ENCODE measurements at places on chromosomes 13 and 19. TPM values are rescaled to one million over a fixed set of nuclear protein-coding genes. Genes with fewer than 3 reads are reported as not detected.
A peak's percentile ranks its signal among the peaks of the same experiment; 100 is the strongest.

Gene ANKLE1
- total RNA-seq, result 16.2 TPM

Gene RNF225
- total RNA-seq, result 0.78 TPM

Gene NUCB1
- 86.8 TPM for total RNA-seq

Gene IGFL1
- total RNA-seq, result not detected

Gene ZNF708
- 13.3 TPM for total RNA-seq

Gene SIGLEC5
- total RNA-seq, result 0.13 TPM

Gene VPS36
- total RNA-seq, result 33.8 TPM

Gene PNKP
- total RNA-seq, result 98.7 TPM

Gene ATP4B
- not detected for total RNA-seq

Gene ERICH4
- total RNA-seq, result not detected

Gene KLK4
- not detected for total RNA-seq

Gene ARHGAP45
- 212 TPM for total RNA-seq

DNA sequence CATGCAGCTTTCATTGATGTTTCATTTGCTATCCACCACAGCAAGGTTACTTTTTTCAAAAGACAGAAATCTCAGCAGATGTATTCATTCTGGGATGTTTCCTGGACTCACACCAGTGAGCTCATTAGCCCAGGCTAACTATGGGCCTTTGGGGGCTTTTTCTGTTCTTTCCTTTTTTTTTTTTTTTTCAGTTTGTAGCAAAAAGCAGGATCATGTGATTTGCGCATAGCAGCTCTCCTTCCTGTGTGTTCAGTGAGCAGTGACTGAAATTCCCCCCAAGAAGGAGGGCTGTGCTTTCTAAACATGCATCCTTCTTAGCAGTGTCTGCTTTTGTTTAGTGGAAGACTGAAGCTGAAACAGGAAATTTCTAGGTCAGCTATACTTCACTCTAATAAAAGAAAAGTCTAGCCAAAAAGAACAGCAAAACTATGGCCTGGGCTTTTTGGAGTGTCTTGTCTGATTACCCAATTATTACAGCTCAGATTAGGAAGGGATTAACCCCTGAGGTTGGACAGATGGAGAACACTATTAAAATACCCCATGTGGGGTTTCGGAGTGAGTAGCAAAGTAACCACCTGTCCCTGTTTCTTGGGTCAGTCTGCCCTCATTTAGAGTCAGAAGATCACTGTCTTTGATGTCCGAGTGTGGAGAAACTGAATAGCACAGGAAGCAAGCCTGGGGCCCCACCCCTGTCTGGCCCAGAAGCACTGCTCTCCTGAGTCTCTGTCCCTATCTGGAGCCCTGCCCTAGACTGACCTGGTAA is 8.9 kb upstream of the AMER2 start:
- H3K4me1 ChIP-seq, result no peaks in the 10 kb centered on the region
- no peak for DNase-seq
- no peak overlapping the region for H3K4me3 ChIP-seq
- peaks cover 4% of the 10 kb centered on the region for H3K27me3 ChIP-seq
- H3K27ac ChIP-seq, result no peak overlapping the region
- H3K36me3 ChIP-seq, result no peaks in the 10 kb centered on the region

GRCh38 chr13:28753208-28753892 is 34.6 kb upstream of the SLC46A3 start:
- H3K27ac ChIP-seq, result no peak overlapping the region
- no peak overlapping the region for H3K4me3 ChIP-seq
- H3K4me1 ChIP-seq, result peaks cover 12% of the 10 kb centered on the region
- H3K36me3 ChIP-seq, result no peaks in the 10 kb centered on the region
- H3K27me3 ChIP-seq, result no peaks in the 10 kb centered on the region

DNA sequence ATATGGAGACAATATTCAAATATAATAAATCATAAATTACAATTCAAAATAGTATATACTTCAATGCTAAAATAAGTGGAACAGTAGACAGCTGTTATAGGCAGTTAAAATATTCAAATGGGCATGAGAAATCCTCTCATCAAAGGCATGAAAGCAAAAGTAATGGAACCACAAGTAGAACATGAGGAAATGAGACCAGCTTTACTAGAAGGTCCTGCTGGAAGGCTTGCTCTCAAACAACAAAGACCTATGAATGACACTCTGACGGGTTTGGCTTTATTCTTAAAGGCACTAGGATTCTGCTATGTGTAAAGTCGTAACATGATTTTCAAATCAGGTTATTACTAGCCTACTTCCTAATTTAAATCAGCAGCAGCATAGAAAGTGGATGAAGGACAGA is 148.1 kb downstream of the VWA8 start:
- peaks cover 12% of the 10 kb centered on the region for H3K4me1 ChIP-seq
- H3K27ac ChIP-seq, result no peak overlapping the region
- H3K36me3 ChIP-seq, result peaks cover 4% of the 10 kb centered on the region
- DNase-seq, result no peak

DNA sequence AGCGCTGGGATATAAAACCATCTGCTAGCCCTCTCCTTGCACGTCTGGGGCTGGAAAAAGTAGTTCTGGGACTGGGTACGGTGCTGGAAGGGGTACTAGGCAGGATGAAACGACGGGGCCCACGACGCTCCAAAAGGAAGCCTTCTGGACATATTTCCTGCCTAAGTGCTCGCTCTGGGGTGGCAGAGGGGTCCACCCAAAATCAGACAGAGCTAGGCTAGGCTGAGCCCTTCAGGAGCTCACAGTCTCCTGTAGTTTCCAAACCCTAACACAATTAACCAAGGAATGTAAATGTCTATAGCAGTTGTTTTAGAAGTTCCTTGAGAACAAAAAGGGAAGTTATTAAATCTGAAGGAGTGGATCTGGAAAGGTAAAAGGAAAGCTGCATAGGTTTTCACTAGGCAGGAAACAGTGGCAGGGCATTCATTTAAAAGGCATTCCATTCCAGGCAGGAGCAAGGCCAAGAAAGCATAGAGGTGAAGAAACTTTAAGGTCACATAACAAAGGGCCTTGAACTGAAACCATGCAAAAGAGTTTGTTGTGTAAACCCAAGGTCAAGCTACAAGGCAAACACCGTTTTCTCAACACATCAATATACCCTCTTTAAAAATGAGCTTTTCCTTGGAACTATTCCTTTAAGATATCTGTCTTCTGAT is 634 bp upstream of the DIAPH3 start:
- peaks cover 11% of the 10 kb centered on the region for H3K4me1 ChIP-seq
- peak overlapping the region; percentile 76 for H3K4me3 ChIP-seq
- no peaks in the 10 kb centered on the region for H3K27me3 ChIP-seq
- DNase-seq, result no peak

DNA sequence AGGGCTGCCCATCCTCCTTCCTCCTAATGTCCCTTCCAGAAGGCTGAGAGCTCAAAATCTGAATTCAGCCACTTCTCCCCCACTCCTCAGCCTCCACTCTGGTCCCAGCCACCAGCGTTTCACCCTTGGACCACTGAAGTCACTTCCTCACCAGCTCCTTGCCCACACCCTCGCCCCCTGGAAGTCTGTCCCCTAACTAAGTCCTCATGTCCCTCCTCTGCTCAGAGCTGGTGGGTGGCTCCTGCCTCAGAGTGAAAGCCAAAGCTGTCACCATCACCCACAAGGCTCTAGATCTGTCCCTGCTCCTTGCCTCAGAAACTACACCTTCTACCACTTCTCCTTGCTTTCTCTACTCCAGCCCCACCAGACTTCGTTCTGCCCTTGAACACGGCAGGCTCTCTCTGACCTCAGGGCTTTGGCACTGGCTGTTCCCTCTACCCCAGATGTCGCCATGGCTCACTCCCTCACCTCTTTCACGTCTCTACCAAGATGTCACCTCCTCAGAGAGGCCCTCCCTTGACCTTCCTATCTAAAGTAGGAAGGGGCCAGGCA is 1.7 kb downstream of the ERCC1 start:
- no peak overlapping the region for H3K4me3 ChIP-seq
- no peak overlapping the region for H3K27ac ChIP-seq
- no peaks in the 10 kb centered on the region for H3K27me3 ChIP-seq
- H3K36me3 ChIP-seq, result peaks cover 10% of the 10 kb centered on the region

- peaks cover 39% of the 10 kb centered on the region for H3K4me1 ChIP-seq
- no peaks in the 10 kb centered on the region for H3K27me3 ChIP-seq
- H3K36me3 ChIP-seq, result peaks cover 21% of the 10 kb centered on the region
- H3K4me3 ChIP-seq, result no peak overlapping the region
Measured at GRCh38 chr19:54199401-54199800, 1.3 kb upstream of the RPS9 start.

DNA sequence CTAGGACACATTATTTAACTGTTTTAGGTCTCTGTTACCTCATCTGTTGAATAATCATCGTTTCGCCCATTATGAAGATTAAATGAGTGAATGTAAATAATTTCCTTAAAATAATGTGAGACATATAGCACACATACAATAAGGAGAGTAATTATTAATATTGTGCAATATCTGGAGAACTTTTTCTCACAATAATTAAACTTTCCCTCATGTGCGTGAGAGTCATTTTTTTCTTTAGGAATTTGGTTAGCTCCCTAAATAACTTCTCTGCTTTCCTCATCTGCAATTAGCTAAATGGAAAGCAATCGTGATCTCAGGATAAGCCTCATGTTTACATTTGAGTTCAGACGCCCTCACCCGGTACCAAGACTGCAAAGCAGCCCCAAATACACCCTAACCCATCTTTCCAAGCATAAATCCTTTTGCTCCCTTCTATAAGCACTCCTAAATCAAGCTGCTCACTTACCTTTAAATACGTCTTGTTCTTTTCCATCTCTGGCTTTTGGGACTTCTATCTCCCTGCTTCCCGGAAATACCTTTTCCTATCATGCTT is 78.8 kb downstream of the MZT1 start:
- no peaks in the 10 kb centered on the region for H3K36me3 ChIP-seq
- H3K4me3 ChIP-seq, result no peak overlapping the region
- H3K27ac ChIP-seq, result no peak overlapping the region

DNA sequence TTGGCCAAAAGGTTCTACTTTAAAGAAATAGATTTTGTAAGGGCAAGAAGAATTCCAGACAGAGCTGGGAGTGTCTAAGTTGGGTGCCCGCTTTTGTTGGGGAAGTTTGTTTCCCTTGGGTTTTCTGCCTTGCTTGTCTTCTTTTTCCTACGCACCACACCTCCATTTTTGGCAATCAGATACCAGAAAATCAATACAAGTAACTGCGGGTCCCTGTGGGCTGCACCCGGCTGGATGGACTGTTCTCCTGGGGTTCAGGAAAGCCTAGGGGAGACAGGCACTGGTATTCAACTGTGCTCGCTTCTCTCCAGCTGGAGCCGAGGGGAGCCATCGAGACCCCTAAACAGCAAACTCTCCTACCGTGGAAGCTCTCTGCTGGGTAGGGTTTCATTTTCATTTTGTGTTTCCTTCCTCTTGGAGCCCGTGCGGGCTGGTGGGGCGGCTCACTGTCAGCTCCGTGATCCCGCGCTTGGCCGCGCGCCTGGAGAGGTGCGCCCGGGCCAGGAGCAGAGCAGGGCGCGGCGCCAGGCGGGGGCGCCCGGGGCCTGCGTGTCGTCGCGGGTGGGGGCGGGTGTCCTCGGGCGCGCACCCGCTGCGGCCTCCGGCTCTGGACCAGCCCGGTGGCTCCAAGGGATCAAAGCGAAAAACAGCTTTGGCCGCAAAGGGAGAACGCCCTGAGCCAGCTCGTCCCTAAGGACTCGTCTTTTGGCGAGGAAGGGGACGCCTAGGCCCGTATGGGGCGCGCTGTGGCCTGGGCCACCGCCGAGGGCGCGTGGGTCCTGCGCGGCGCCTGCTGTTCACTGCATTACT is 347.2 kb downstream of the ZNF536 start:
- H3K27me3 ChIP-seq, result no peaks in the 10 kb centered on the region
- H3K4me1 ChIP-seq, result no peaks in the 10 kb centered on the region
- H3K36me3 ChIP-seq, result no peaks in the 10 kb centered on the region
- H3K4me3 ChIP-seq, result no peak overlapping the region
- no peak for DNase-seq

GRCh38 chr13:36801035-36801434 is 18.0 kb upstream of the RFXAP start:
- no peaks in the 10 kb centered on the region for H3K27me3 ChIP-seq
- no peak overlapping the region for H3K27ac ChIP-seq
- H3K4me1 ChIP-seq, result no peaks in the 10 kb centered on the region

DNA sequence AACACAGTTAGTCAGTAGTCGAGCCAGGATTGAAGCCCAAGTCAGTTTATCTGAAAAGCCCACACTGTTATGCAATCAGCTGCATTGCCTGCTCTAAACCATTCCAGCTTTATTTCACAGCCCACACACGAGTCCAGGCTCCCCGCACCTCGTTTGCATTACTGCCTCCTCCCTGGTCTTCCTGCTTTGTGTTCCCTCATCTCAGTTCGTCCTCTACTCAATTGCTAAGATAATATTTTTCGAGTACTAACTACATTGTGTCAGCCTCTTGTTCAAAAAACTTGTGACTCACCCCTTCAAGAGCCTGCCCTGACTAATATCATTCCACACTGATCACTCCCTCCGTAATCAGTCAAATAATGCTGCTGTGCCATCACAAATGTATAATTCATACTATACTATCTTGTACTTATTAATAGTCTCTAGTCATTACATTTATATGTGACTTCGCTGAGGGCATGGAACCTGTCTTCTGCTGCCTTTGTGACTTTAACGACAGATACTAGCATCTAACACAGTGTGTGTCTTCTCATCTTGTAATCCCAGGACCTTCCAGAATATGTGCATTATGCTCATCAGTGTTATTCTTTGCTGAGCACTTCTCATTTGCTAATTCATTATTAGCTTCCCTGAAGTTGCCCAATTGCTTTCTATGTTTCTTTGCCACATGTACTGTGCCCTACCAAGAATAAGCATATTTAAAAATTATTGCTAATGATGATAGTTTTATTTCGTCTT is 26.2 kb upstream of the WDFY2 start:
- H3K4me1 ChIP-seq, result no peaks in the 10 kb centered on the region
- H3K4me3 ChIP-seq, result no peak overlapping the region
- DNase-seq, result no peak

GRCh38 chr19:41882568-41883462 is at the start of gene ARHGEF1:
Gene ARHGEF1 (plus strand): TSS chr19:41883184. CDS start chr19:41888083, 4,899 bp downstream.
- peak; percentile 56 for DNase-seq
- H3K4me1 ChIP-seq, result peaks cover 62% of the 10 kb centered on the region
- peak within 1 kb of the TSS; percentile 100 for H3K4me3 ChIP-seq
- peak within 1 kb of the TSS; percentile 90 for H3K27ac ChIP-seq
- H3K36me3 ChIP-seq, result peaks cover 4% of the 10 kb centered on the region
- no peaks in the 10 kb centered on the region for H3K27me3 ChIP-seq

DNA sequence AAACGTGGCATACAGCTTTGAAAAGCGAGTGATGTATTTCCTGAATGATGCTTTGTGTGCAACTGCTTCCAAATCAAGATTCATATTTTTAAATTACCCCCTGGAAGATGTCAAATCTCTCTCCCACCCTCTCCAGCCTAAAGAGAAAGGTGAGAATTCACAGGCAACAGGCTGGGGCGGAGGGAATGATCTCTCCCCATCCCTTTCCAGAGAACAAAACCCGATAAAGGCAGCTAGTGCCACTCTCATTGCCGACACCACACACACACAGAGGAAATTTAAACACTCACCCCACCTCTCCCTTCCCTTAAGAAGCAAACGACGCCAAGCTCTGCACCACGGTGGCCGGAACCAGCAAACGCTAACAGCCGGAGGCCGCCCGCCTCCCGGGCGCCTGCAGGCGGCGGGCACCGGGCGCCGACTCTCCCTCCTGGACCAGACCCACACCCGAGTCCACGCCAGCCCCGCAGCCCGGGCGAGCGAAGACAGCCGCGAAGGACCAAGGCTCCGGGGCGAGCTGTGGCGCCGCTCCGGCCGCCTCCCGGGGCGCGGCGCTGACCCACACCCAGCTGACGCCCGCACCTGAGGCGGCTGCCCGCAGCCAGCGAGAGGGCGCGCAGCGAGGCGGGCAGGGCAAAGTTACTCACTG is 477 bp downstream of the LNX2 start:
- H3K4me3 ChIP-seq, result peak overlapping the region; percentile 60
- peak overlapping the region; percentile 46 for H3K27ac ChIP-seq
- peak; percentile 65 for DNase-seq
- H3K36me3 ChIP-seq, result no peaks in the 10 kb centered on the region
- no peaks in the 10 kb centered on the region for H3K27me3 ChIP-seq

- H3K36me3 ChIP-seq, result no peaks in the 10 kb centered on the region
- H3K27me3 ChIP-seq, result no peaks in the 10 kb centered on the region
- H3K4me1 ChIP-seq, result peaks cover 22% of the 10 kb centered on the region
Measured at GRCh38 chr13:39777021-39777420, 121.6 kb downstream of the COG6 start.
